ENCODE measurements at places on chromosomes 5 and 9.

DNA sequence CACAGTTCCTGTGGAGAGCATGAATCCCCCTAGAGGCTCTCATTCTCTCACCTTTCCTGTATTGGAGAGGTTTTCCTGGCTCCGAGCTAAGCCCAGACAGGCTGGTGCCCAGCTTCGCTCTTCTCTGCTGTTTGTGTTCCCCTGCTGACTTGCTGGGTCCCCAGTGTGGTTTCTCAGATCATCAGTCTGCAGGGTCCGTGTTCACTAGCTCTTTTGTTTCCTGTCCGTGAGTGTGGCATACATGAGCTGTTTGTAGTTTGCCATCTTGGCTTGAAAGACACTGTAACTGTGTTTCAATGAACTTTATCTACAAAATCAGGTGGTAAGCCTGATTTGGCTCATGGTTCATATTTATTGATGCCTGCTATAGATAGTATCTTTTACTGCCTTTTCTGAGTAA lies 23.8 kb downstream of the LOX start:
- no peaks in the 10 kb centered on the region for H3K36me3 ChIP-seq
- no peak overlapping the region for H3K27ac ChIP-seq
- no peak overlapping the region for H3K4me3 ChIP-seq
- no peaks in the 10 kb centered on the region for H3K4me1 ChIP-seq
- no peaks in the 10 kb centered on the region for H3K27me3 ChIP-seq

GRCh38 chr9:136921718-136922117 lies 22.8 kb downstream of the FBXW5 start:
- no peaks in the 10 kb centered on the region for H3K27me3 ChIP-seq
- no peak overlapping the region for H3K27ac ChIP-seq
- no peak for DNase-seq
- peaks cover 52% of the 10 kb centered on the region for H3K36me3 ChIP-seq
- H3K4me3 ChIP-seq = no peak overlapping the region
- H3K4me1 ChIP-seq = no peaks in the 10 kb centered on the region

DNA sequence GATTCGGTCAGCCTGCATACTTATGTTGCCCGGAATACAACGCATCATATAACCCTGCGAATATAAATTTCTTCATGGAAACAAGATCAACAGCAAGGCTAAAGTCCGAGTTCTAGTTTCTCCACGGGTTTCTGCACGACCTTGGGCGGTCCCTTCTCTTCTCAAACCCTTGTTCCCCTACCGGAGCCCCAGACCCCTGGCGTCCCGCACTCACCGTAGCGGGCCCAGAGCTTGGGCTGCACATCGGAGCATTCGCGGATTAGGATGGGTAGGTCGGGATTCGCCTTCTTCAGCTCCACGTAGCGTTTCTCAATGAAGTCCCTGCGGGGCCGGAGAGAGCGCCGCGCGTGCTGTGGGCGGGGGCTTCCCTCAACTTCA lies 399 bp downstream of the NDUFA2 start:
- H3K27ac ChIP-seq = peak overlapping the region; percentile 92
- H3K27me3 ChIP-seq = no peaks in the 10 kb centered on the region
- H3K4me1 ChIP-seq = peaks cover 40% of the 10 kb centered on the region
- H3K36me3 ChIP-seq = peaks cover 37% of the 10 kb centered on the region

DNA sequence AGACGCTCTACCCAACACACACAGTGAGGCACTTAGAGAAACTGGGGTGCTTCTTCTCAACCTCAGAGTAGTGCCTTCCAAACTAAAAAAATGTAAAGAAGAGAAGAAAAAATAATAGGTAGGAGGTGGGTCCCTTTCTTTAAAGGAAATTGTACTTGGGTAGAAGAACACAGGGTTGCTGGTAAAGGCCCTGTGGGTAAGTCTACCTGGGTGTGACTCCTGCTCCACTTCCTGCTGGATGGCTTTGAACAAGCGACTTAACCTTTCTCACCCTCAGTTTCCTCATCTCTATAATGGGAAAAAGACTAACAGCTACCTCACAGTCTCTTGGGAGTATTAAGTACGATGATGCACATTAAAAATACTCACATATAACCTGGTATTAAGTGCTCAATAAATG lies 32.1 kb upstream of the GLRA1 start:
- no peaks in the 10 kb centered on the region for H3K36me3 ChIP-seq
- no peak overlapping the region for H3K27ac ChIP-seq
- H3K4me3 ChIP-seq = no peak overlapping the region
- no peak for DNase-seq
- no peaks in the 10 kb centered on the region for H3K27me3 ChIP-seq

GRCh38 chr5:81046041-81046440 lies 85.9 kb downstream of the RASGRF2 start:
- H3K36me3 ChIP-seq = no peaks in the 10 kb centered on the region
- H3K27ac ChIP-seq = no peak overlapping the region
- no peak for DNase-seq

GRCh38 chr9:88749420-88749819 lies 214.4 kb downstream of the NXNL2 start:
- H3K27ac ChIP-seq = no peak overlapping the region
- H3K36me3 ChIP-seq = no peaks in the 10 kb centered on the region
- no peak for DNase-seq
- H3K4me1 ChIP-seq = no peaks in the 10 kb centered on the region
- no peak overlapping the region for H3K4me3 ChIP-seq

- no peaks in the 10 kb centered on the region for H3K36me3 ChIP-seq
- H3K27ac ChIP-seq = no peak overlapping the region
- H3K27me3 ChIP-seq = no peaks in the 10 kb centered on the region
- H3K4me1 ChIP-seq = no peaks in the 10 kb centered on the region
- H3K4me3 ChIP-seq = no peak overlapping the region
- DNase-seq = no peak
Measured at GRCh38 chr5:6542421-6543345, 90.2 kb downstream of the NSUN2 start.

DNA sequence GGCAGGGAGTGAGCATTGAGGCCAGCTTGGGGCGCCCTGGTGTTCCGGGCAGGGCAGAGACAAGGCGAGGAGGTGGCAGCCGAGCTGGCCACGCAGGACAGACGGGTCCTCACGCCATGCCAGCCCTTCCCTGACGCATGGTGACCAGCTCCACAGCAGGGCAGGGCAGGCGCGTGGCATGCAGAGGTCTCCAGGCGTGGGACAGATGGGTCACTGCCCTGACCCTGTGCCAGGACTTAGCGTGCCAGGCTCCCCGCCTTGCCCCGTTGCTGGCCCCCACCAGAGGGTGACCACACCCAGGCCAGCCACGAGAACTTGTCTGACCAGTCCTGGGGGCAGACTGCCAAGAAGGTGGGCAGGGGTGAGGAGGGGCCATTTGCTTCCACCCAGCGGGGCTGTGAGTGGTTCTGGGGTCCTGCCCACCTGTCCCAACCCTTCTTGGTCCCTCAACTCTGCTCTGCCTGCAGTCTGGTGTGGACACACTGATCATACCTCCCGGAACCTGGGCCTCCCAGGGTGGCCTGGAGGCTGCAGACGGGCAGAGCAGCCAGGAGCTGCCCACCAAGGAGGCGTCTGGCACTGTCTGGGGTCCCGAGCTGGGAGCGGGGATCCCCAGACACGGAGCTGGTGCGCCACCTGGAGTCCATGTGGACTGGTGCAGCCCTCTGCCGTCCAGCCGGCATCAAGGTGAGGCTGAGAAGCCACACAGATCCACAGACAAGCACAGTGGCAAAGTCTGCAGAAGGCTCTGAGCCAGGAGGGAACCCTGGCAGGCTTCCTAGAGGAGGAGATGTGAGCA lies at the start of gene RNF224:
Gene RNF224 (plus strand): TSS at position 449 of the 799 bp plus-strand sequence. CDS start 834 bp downstream, outside the sequence.
- no peak within 1 kb of the TSS for H3K4me3 ChIP-seq
- peak; percentile 78 for DNase-seq
- no peaks in the 10 kb centered on the region for H3K36me3 ChIP-seq

- no peaks in the 10 kb centered on the region for H3K27me3 ChIP-seq
- H3K36me3 ChIP-seq = no peaks in the 10 kb centered on the region
Measured at GRCh38 chr5:16570121-16570815, 46.5 kb downstream of the RETREG1 start.

DNA sequence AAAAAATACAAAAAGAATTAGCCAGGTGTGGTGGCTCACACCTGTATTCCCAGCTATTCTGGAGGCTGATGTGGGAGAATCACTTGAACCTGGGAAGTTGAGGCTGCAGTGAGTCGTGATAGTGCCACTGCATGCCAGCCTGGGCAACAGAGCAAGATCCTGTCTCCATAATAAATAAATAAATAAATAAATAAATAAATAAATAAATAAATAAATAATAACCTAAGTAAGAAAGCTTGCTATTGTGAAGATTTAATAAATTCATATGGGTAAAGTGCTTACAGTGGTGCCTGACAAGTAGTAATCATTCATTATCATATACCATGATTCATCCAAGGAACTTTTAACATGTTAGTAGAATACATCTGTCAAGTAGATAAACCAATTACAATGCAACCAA lies 13.4 kb downstream of the SVEP1 start:
- H3K27me3 ChIP-seq = no peaks in the 10 kb centered on the region
- H3K27ac ChIP-seq = no peak overlapping the region
- no peaks in the 10 kb centered on the region for H3K4me1 ChIP-seq
- no peak for DNase-seq
- H3K36me3 ChIP-seq = no peaks in the 10 kb centered on the region
- no peak overlapping the region for H3K4me3 ChIP-seq

DNA sequence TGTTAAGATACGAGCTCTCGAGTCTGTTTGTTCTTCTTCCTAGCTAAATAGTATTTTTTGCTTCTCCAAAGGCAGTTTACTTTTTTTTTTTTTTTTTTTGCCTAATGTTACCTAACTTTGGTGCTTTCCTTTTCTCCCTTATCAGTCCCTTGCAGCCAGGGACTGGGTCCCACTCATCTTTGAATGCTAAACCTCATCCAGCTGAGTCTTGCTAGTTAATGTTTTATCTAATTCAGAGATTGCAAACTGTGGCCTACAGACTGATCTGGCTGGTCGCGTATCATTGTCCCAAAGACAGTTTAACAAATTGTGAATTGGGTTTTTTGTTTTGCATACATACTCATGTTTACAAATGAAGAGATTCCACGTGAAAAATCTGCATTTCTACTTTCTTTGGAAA lies 95.7 kb upstream of the EFNA5 start:
- no peak for DNase-seq
- no peaks in the 10 kb centered on the region for H3K4me1 ChIP-seq
- H3K4me3 ChIP-seq = no peak overlapping the region
- no peak overlapping the region for H3K27ac ChIP-seq
- H3K36me3 ChIP-seq = no peaks in the 10 kb centered on the region

DNA sequence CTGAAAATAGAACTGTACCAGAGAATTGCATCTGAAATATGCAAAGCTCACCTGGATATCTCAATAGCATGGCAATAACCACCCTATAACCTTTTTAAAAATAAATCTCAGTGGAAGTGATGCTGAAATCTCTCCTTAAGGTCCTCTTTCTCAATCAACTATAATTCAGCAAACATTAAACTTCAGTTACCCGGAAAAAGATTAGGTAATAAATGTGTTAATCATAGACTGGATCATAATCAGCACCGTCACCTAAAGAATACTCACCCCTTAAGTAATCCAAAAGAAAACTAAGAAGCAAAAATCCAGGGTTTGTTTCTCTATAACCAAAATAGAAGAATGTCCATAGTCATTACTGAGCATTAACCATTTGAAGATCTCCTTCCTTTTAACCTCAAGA lies 44.3 kb upstream of the DENND4C start:
- DNase-seq = no peak
- H3K36me3 ChIP-seq = no peaks in the 10 kb centered on the region
- no peaks in the 10 kb centered on the region for H3K27me3 ChIP-seq
- no peak overlapping the region for H3K27ac ChIP-seq
- H3K4me3 ChIP-seq = no peak overlapping the region

GRCh38 chr9:1929722-1930244 lies 85.4 kb upstream of the SMARCA2 start:
- no peak overlapping the region for H3K27ac ChIP-seq
- no peaks in the 10 kb centered on the region for H3K27me3 ChIP-seq
- no peaks in the 10 kb centered on the region for H3K4me1 ChIP-seq
- no peak overlapping the region for H3K4me3 ChIP-seq
- no peak for DNase-seq

GRCh38 chr5:174147551-174147950 lies 102.0 kb downstream of the NSG2 start:
- no peaks in the 10 kb centered on the region for H3K27me3 ChIP-seq
- H3K4me1 ChIP-seq = no peaks in the 10 kb centered on the region
- no peak overlapping the region for H3K27ac ChIP-seq
- H3K36me3 ChIP-seq = no peaks in the 10 kb centered on the region

DNA sequence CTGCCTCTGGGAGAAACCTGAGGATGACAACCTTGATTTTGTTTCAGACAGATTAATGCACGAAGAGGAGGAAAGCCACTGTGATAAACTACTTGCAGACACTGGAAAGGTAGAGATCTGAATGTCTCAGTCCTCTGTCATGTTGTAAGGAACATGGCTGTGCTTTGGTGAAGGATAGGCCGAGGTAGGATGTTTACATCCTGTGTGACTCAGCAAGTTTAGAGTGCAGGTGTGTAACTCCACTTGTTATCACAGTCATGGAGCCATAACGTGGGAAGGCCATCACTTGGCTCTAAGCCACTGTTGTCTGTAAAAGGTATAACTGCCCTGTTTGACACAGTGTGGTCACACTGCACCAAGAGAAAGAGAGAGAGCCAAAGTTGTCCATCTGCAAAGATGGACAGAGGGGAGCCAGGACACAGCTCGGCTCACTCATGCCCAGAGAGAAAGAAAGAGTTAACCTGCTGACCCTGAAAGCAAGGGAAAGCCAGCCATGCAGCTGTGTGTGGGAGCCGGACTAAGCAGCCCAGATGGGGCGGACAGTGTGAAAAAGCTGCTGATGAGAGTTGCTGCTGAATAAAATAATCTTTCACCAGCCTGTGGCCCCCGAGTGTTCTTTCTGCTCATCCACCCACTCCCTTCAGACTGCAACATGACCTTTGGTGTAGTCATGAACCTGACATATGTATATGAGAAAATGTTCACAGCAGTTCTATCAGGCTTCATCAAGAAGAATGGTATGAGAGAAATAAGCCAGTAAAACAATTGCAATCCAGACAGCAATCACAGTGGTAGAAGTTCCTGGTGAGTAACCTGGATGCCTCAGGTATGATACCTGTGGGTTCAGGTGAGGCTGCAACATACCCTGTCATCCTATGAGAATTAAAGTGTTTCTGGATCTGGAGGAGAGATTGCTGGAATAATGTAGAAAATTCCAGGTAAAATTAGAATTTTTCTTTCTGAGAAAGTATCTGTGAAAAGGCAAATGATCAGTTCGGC lies 115.9 kb downstream of the TARS1 start:
- no peaks in the 10 kb centered on the region for H3K4me1 ChIP-seq
- H3K4me3 ChIP-seq = no peak overlapping the region
- DNase-seq = no peak
- no peaks in the 10 kb centered on the region for H3K27me3 ChIP-seq
- no peaks in the 10 kb centered on the region for H3K36me3 ChIP-seq

- H3K27ac ChIP-seq = peak overlapping the region; percentile 55
- H3K4me3 ChIP-seq = peak overlapping the region; percentile 24
- no peaks in the 10 kb centered on the region for H3K27me3 ChIP-seq
- H3K4me1 ChIP-seq = peaks cover 83% of the 10 kb centered on the region
- H3K36me3 ChIP-seq = peaks cover 46% of the 10 kb centered on the region
- no peak for DNase-seq
Measured at GRCh38 chr5:177371120-177372033, 12.9 kb upstream of the SLC34A1 start.

GRCh38 chr9:5186416-5187169 lies 1.2 kb upstream of the INSL6 start:
- no peak overlapping the region for H3K27ac ChIP-seq
- DNase-seq = peak; percentile 71
- H3K27me3 ChIP-seq = no peaks in the 10 kb centered on the region
- H3K4me1 ChIP-seq = peaks cover 10% of the 10 kb centered on the region
- no peak overlapping the region for H3K4me3 ChIP-seq
- H3K36me3 ChIP-seq = no peaks in the 10 kb centered on the region

Data from CD4-positive, alpha-beta memory T cell (primary cell).